ENCODE measurements at places on chromosomes 4 and X.
A peak's percentile ranks its signal among the peaks of the same experiment; 100 is the strongest.

- no peak for DNase-seq
These were observed 103.9 kb downstream of the IQCM start for GRCh38 chr4:149711593-149712365.

DNA sequence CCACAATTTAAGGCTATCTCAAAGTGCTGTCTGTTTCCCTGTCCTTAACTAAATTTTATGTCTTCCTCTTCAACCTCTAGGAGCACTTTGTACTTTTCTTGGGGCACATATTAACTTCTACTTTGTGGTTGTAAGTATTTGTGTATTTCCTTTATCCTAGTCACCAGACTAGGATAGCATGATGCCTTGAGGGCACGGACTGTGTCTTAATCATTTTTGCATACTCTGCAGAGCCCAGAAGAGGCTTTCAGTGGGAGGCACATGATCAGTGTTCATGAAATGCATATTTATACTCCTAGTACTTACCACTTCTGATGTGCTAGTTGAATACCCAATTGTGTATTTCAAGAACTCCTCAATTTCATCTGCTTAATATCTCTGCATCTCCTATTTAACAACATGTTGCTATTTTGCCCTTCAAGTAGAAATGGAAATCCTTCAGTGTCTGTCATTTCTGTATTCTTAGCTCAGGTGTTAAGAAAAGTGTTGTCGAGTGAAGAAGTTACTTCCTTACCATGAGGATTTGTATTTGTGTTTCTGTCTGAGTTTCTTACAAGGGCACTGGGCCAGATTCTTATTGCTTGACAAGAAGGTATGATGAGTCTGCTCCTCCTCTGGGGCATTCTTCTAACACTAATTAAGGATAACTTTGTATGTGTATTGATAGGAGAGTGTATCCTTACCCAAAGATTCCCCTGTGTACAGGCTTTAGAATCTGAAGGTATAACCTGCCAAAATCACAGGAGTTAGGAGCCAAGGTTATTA, 28.3 kb upstream of the PGRMC2 start:
- no peak for DNase-seq

- no peak for DNase-seq
These were observed 94.2 kb downstream of the ATP10D start for GRCh38 chr4:47579235-47579634.

- DNase-seq: no peak
These were observed 26.6 kb downstream of the PPM1K start for GRCh38 chr4:88257726-88258125.

DNA sequence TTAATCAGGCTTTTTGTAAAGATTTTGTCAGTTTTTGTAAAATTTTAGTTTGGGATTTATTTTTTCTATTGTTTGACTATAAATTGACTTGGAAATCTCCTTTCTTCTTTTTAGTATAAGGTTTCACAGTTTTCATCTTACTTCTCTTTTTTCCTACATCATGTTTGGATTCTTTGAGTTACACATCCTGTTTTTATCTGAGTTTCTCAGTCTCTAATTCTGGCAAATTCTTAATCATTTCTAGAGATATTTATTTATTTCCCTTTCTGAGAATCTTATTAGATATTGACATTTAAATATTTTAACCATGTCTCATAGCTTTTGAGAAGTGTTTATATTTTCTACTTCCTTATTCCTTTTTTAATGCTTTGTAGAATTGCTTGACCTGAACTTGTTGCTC, 20.7 kb downstream of the USP53 start:
- DNase-seq: no peak

DNA sequence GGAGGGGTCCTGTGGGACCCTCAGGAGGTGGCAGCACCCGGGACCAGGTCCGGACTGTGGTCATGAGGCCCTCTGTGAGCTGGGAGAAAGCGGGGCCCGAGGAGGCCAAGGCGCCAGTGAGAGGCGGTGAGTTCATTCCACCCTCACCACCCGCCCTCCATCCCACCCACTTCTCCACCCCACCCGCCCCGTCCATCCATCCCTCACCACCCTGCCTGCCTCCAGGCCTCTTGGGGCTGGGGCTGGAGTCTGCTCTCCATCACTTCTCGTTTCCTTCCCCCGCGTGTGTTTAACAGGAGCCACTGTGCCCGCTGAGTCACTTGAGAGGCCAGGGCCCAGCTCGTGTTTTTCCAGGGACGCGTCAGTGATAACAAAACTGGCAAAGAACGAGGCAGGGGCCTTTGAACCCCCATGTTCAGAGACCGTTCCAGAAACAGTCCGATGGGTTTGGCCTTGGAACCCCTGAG, 6.2 kb downstream of the SH3TC1 start:
- DNase-seq: no peak

DNA sequence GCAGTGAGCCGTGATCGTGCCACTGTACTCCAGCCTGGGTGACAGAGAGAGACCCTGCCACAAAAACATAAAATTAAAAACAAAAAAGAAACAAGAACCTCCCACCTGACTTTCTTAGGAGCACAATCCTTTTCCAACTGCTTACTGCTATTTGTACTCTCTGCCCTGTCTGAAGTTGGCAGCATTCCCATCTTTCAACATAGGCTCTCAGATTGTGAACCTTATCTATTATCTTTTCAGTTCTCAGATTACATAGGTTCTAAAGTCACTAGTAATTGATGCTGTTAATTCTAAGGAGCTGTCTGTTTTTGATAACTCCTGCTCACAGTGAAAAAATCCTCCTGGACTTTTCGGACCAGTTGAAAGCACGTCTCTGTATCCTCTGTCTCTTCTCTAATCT, 812.2 kb upstream of the CT83 start:
- DNase-seq: no peak

DNA sequence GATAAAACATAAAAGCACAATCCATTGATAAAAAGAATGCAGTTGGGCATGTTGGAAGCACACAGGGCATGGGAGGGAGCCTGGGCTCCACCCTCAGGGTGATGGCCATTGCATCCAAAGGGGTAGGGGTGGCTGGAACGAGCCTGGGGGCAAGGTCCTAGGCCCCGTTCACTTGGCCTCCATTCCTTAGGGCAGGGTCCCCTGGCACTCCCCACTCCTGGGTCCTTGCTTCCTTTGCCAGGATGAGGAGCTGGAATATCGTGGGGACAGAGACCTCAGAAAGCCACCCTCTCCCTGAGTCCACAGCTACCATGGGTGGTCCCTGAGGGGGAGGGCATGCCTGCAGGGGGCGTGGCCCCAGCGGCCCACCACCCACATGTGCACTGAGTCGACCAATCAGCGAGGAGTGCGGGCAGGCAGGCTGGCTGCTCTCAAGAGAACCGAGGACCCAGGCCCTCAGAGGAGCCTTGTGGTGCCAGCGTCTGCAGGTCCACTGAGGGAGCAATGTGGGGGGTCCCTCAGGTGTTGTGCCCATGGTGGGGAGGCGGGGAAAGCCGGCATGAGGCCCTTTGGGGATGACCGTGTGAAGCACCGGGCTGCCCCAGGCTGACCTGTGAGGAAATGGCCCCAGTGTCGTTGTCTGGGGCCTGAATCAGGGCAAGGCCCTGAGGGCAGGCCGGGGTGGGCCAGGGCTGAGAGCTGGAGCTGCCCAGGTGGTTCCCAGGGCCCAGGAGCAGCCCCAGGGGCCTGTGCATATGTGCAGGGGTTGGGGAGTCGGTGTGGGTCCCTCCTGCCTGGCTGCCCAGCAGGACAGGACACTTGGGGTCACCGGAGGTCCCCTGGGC, 78.6 kb upstream of the AMELX start:
- DNase-seq: no peak

GRCh38 chr4:3407930-3408792, 33.6 kb upstream of the HGFAC start:
- no peak for DNase-seq

DNA sequence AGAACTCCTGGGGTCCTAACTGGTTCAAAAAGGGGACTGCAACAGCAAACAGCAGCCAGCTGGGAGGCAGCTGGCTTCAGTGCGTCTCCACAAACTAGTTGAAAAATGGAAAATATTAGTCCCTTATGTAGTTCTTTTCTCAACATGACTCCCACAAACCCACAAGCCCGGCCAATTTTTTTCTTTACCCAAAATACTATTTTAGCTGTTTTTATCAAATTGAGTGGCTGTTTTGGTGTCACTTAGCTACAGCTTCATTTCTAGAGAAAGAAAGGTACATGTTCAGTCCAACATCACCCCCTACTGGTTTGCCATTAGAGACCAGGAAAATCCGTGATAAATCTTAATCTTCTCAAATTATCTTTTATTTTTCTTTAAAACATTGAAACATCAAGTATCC, 97.2 kb downstream of the GUCY2F start:
- no peak for DNase-seq

DNA sequence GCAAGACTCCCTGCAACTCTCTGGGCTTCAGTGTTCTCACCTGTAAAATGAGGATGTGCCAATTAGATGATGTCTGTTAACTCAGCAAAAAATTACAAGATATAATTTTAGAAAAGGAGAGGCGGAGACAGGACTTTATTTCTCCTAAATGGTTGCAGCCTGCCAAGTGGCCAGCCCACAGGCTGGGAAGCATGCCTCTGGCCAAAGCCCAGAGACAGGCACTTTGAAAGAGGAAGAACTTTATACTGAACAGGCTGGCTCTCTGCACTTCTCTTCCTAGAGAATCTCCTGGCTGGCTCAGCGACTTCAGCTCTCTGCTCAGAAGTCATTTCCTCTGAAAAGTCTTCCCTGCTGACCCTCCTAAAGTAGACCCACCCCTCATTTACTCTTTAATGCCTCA, 3.7 kb downstream of the PRDM5 start:
- no peak for DNase-seq

DNA sequence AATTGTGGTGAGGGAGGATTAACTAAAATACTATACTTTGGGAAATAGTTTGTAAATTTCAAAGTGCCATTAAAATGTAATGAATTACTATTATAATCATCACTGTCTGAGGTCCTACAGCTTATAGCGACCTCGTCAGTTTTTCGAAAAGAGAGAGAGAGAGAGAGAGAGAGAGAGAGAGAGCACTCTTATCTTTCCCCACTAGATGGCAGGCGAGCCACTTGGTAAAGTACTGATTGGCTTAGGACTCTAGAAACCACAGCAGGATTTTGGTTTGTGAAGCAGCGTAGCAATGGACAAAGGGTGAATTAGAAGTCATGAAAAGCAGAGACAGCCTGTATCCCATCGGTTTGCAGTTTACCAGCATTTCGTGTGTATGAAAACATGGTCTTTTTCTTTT, 52.5 kb downstream of the LINC00632 start:
- no peak for DNase-seq

- no peak for DNase-seq
These were observed 62.8 kb downstream of the GK start for GRCh38 chrX:30715976-30716375.

GRCh38 chrX:11558972-11559371, 106.7 kb downstream of the ARHGAP6 start:
- DNase-seq: peak; percentile 14

- DNase-seq: no peak
These were observed 4.9 kb downstream of the ZNF275 start for GRCh38 chrX:153338836-153339235.

- DNase-seq: no peak
These were observed 148.8 kb downstream of the CPEB2 start for GRCh38 chr4:15151033-15151432.

- peak; percentile 62 for DNase-seq
These were observed at the start of gene AMMECR1 for GRCh38 chrX:110317820-110318663. Gene AMMECR1 (minus strand): TSS chrX:110318085. CDS start chrX:110318071, 14 bp downstream.

DNA sequence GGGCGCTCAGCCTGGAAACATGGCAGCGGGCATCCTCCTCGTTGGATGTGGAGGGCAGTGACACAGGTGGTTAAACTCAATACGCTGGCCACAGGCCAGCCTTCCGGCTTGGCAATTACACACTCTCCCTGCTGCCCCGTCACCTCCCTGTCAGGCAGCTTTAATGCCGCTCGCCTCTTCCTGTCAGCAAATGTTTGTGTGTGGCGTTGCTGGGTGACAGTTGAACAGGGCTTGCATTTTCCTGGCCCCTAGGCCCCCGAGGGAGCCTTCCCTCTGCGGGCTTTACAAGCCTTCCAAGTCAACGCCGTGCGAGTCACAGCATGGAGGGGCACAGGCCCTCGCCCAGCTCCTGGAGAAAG, 620.0 kb downstream of the BCOR start:
- no peak for DNase-seq

DNA sequence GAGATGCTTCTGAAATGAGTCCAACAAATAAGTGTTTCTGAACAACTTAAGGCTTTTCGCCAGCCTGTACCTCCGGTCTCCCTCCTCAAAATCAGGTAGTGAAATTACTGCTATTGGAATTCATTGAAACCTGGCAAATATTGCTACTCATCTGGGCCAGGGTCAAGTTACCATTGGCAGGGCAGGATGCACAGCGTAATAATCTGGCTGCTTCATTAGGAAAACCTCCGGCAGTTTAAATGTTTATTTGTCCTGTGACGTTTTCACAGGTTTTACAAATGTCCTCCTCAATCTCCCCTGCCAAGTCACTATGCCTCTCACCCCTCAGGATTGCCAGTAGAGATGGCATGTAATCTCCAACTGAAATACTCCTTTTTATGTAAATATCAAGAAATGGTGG, 92.6 kb upstream of the KDR start:
- no peak for DNase-seq

DNA sequence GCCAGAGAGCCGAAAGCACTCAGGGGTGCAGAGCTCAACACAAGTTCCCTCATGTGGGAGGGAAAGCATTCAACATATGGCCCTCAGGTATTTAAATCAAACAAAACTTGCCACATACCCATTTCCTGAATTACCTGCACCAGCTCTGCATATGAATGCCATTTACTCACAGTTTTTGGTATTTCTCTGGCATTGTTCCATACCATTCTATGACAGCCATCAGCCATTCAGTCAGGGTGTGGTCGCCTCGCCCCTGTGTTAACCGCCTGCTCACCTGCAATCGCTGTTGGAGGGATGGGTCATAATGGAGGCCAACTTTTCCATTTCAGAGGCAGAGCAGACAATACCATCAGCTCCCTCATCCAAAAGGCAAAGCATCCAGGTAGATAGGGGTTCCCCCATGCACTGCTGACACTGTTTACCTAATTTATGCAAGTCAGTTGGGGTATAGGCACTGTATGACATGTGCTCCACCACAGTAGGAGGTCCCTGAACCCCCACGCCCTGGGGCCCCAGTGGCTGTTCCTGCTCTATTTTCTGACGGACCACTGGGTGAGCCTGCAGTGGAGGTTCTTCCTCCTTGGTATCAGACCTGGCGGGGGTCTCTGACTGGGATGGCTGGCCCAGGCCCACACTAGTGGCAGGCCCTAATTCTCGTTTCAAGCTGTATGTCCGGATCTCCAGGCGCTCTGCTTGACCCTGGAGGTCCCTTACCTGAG, 227.1 kb downstream of the ADGRL3 start:
- no peak for DNase-seq

DNA sequence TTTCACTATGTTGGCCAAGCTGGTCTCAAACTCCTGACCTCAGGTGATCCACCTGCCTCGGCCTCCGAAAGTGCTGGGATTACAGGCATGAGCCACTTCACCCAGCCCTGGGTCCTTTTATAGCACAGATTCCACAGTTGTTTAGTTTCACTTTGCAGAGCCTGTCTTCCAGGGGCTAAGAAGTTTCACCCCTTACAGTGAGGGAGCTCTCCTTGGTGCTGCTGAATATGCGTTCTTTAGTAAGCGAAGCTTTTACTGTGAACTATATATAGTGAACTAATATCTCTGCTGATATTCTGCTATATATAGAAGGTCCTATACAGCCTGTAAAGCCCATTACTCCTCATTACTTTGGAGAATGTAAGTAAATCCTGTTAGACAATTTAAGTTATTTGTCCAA, 4.2 kb downstream of the TCEAL6 start:
- no peak for DNase-seq

GRCh38 chr4:99816545-99817308, at the start of gene DAPP1:
Gene DAPP1 (plus strand): TSS chr4:99816827. CDS start chr4:99816914, 87 bp downstream.
- peak; percentile 52 for DNase-seq
